ENCODE measurements at places on chromosomes 1 and 21.

- no peak for DNase-seq
Observed at GRCh38 chr1:2573250-2573920, 13.2 kb upstream of the PRXL2B start.

GRCh38 chr1:216046336-216046735, 376.9 kb downstream of the USH2A start:
- no peak for DNase-seq

GRCh38 chr1:195765099-195765498, 843.1 kb downstream of the KCNT2 start:
- no peak for DNase-seq

DNA sequence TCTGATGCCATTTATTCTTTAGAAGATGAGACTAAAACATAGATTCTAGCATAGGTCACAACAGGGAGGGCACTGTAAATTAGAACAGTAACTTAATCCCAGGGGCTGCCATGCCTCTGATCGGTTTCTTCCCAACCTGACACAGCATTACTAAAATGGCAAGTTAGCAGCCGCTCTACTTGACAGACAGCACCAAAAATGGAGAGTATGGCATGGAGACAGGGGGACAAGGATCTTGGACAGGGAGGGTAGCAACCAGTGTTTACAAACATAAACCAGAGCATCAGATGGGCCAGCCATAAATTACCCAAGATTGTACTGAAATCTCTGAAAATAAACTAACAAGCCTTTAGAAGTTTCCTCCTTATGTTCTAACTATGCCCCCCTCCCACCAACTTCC, 5.9 kb downstream of the DUSP10 start:
- DNase-seq, result no peak

GRCh38 chr1:67348586-67349252, 41.0 kb downstream of the IL12RB2 start:
- no peak for DNase-seq

DNA sequence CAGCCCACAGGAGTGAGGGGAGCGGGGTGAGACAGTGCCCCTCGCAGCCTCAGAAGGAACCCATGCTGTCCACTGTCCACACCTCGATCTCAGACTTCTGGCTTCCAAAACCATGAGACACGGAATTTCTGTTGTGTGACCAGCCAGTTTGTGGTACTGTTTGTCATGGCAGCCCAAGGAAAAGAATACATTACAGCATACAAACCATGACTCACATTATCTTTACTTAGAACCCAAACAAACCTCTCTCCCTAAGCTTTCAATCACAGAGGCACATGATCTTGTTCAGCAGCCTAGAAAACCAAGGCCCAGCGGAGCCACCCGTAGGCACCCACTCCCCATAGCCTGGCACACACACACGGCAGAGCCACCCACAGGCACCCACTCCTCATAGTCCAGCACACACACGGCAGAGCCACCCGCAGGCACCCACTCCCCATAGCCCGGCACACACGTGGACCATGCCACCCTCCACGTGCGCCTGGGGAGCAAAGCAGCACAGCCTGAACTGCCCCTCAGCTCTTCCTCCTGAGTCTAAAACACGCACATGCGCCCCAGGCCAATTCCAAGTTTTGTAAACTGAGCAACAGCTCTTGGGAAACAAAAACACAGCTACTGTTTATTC, 458 bp upstream of the KRTAP10-4 start:
- DNase-seq, result peak; percentile 20

GRCh38 chr1:3116560-3116959, 47.6 kb downstream of the PRDM16 start:
- DNase-seq, result no peak

DNA sequence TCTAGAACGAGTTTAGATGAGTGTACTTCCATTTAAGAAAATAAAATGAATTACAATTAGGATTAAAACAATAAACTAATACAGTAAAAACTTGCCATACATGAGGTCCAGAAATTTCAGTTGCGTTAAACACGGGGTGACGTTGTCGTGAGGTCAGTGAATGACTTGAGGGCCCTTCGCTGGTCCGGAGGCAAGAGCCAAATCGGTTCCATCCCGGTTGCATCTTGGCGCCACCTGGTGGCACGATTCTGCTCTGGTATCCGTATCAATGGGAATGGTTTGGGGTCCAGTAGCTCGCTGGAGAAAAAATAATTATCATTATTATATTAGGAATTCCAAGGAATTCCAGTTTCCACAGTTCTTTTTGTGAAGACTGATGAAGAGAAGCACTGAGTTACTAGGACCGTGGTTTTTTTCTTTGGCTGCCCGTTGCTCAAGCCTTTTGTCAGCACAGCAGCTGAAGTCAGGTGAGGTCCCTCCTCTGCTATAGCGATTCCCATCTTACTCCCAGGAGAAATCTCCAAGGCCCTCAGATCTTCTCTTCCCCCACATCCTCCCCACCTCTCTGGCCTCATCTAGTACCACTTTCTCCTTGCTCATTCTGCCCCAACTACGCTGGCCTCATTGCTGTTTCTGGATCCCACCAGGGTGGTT, 161.4 kb downstream of the SLC35F3 start:
- DNase-seq, result peak; percentile 59

GRCh38 chr1:152182944-152183361, 23.9 kb upstream of the RPTN start:
- DNase-seq, result peak; percentile 86

- no peak for DNase-seq
Observed at GRCh38 chr1:206482611-206483010, 12.3 kb downstream of the IKBKE start.

DNA sequence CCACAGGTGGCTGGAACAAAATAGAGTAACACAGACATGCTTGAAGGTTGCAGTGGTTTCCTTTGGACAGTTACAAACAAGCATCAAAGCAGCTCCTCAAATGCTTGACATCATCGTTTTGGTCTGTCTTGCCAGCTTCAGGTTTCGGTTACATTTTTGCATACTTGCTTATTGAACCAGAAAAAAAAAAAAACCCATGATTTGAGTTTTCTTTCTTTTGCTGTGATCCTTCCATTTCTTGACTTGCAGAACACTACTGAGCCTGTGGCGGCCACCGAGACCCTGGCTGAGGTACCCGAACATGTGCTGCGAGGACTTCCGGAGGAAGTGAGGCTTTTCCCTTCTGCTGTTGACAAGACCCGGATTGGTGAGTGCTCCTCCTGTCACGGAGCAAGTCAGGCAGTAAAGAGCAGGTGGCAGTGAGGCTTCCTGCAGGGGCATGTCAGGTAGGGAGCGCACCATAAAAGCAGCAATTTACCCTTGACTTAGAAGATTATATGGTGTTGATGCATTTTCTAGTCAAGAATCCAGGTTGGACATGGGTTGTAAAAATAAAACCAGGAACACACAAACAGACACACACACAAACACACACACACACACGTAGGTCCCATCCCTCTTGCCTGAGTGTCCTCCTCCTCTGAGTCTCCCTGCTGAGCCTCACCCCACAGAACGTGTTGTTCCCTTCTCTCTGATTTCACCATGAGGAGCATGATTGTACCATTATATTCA, 30.9 kb downstream of the PRDM2 start:
- no peak for DNase-seq

GRCh38 chr1:23936481-23937176, 23.0 kb upstream of the PNRC2 start:
- DNase-seq, result peak; percentile 13

GRCh38 chr1:85311818-85312217, 35.4 kb upstream of the BCL10 start:
- no peak for DNase-seq

GRCh38 chr1:210692796-210693195, 364.1 kb downstream of the HHAT start:
- no peak for DNase-seq

DNA sequence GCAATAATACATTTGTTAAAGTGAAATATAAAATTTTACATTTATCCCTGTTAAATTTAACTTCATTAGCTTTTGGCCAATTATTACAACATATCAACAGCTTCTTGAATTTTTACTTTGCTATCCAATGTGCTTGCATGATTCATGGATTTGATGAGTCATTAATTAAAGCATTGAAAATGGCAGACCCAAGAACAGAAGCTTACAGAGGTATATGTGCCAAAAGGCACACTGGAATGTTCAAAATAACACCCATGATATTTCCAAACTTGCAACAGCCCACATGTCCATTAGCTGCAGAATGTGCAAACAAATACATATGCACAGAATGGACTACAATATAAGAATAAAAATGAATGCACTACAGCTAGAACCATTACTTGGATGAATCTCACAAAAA, 76.4 kb upstream of the MAN1A2 start:
- DNase-seq, result peak; percentile 12

GRCh38 chr21:44935533-44935927, 4.3 kb upstream of the SLX9 start:
- no peak for DNase-seq

GRCh38 chr1:113895961-113896360, 8.6 kb upstream of the BCL2L15 start:
- DNase-seq, result peak; percentile 32

DNA sequence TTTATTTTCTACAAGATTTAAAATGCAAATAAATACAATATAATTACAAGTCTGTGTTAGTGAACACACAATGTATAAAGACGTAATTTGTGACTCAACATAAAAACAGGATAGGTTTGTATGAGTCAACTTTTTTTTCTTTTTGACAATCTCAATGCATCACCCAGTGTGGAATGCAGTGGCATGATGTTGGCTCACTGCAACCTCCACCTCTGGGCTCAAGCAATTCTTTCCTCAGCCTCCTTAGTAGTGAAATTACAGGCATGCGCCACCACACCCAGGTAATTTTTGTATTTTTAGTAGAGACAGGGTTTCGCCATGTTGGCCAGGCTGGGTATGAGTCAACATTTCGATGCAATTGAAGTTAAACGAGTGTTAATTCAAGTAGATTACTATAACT, 5.9 kb upstream of the SPRR2E start:
- DNase-seq, result peak; percentile 14
